ENCODE measurements at places on chromosomes 3 and 15.

DNA sequence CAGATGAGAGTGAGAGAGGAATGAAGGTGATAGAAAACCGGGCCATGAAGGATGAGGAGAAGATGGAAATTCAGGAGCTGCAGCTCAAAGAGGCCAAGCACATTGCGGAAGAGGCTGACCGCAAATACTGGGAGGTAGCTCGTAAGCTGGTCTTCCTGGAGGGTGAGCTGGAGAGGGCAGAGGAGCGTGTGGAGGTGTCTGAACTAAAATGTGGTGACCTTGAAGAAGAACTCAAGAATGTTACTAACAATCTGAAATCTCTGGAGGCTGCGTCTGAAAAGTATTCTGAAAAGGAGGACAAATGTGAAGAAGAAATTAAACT, 88.9 kb downstream of the EOMES start:
- no peak for DNase-seq

DNA sequence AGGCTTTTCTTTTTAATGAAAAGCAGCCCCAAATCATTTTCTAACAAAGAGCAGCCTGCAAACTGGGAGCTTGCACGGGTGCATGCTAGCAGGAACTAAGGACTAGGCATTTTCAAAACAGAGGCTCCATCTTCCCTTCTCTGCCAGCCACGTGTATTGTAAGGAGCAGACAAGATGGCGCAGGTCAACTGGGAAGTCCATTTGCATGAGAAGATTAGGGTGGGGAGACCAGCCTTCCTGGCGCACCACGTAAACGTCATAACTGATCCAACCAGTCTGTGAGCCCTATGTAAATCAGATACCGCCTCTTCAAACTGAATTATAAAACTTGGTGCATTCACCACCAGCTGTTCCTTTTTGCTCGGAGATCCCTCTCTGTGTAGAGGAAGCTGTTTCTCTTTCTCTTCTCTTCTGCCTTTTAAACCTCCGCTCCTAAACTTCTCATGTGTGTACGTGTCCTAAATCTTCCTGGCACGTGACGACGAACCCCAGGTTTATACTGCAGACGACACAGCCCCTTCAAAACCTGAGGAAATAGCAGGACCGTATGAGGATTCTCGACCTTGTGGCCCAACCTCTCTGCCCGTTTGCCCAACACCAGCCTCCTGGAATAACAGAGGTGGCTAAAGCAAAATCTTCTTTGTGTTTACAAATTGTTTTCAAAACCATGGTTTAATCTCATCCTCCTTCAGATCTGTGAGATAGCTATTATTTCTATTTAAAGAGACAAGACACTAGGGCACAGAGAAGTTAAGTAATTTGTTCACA, 26.4 kb upstream of the SLC30A4 start:
- DNase-seq, result no peak

- peak; percentile 28 for DNase-seq
Observed at GRCh38 chr15:75727851-75728715, 15.4 kb upstream of the CSPG4 start.

DNA sequence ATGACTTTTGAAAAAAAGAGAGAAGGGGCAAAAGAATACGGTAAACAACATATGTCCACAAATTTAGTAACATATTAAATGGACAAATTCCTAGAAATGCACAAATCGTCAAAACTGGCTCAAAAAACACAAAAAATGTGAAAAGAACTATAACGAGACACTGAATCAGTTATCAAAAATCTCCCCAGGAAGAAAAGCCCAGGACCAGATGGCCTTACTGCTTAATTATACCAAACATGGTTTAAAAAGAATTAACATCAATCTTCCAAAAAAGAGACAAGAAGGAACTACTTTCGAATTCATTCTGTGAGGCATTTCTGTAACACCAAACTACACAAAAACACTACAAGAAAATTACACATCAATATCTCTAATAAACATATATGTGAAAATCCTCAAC, 117.4 kb downstream of the STAG1 start:
- DNase-seq, result no peak

DNA sequence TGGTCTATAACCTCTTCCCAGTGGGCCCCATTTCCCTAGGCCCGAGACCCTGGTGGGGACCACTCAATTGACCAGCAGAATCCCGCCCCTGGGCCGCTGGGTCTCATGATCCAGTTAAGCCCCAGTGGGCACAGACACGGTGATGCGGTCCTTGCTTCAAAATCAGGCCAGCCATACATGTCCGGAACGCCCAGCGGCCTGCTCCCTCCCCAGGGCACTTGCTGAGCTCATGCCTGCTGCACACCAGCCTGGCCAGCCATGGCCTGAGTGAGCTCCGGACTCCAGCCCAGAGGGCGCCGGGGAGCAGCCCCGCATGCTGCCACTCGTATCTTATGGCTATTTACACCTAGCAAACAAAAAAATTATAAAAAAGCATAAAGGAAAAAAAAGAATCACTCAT, 34.4 kb upstream of the IQSEC1 start:
- no peak for DNase-seq

DNA sequence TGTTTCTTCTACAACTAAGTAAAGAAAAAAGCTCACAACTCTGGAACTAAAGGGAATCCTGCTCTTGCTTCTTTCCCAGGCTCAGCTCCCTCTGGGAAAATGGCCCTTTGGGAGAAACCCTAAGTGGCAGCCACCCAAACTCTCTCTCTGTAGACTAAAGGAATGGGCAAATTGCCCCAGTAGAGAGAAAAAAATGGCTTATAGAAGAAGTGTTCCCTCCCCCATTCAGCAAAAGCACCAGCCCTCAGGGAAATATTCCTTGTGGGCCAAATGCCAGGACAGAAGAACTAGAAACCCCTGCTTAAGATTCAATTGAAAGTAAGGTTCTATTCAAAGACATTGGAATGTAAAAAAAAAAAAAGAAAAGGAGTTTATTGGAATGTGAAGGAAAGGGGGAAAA, 603.7 kb upstream of the ALCAM start:
- DNase-seq, result peak; percentile 54

DNA sequence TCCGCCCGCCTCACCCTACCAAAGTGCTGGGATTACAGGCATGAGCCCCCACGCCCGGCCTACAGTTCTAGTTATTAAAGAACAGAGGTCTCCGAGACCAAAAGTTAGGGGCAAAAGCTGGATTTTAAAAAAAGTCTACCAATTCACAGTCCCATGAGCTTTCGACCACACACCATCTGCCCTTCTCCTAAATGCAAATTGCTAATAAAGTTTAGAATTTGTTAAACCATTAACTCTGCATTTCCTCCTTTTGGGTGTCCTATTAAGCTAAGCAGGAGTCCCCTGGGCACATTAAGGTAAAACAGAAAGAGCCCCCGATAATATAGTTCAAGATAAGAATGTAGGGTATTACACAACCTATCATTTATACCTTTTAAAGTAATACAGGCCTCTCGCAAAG, 322.7 kb downstream of the FOXP1 start:
- no peak for DNase-seq

DNA sequence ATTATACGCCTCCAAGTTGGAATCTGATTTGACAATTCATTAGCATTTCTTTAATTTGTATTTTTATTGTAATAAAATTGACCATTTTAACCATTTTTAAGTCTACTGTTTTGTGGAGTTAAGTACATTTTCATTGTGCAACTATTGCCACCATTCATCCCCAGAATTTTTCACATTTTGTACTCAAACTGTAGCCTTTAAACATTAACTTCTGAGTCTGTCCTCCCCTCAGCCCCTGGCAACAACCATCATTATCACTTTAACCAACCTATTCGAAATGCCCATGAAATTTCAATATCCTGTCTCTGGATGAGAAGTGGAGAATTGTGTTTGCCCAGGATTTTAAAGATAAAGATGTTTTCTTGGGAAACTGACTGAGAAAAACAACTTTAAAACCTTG, 27.7 kb downstream of the IL1RAP start:
- no peak for DNase-seq

Measured in astrocyte of the spinal cord (primary cell).